ENCODE measurements at places on chromosomes 6 and 20.

GRCh38 chr6:146741609-146742008 lies 142.8 kb downstream of the ADGB start:
- DNase-seq = no peak

DNA sequence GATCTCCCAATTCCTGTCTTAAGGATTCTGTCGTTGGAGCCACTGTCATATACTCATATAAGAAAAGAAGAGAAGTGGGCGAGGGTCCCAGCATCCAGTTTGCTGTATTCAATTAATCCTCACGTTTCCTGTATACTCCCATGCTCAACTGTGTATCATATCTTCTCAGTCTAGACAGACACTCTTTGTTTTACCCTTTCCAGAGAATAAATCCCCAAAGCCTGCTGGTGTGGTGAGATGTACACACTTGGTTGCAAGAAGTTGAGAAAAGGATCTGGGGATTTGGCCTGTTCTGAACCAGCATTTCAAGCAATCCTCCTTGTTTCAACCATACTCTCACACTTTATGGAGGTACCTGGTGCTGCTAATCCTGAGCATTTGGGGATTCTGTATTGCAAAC lies 3.1 kb downstream of the TPMT start:
- DNase-seq = no peak

GRCh38 chr6:169650241-169650958 lies 51.4 kb downstream of the WDR27 start:
- no peak for DNase-seq

DNA sequence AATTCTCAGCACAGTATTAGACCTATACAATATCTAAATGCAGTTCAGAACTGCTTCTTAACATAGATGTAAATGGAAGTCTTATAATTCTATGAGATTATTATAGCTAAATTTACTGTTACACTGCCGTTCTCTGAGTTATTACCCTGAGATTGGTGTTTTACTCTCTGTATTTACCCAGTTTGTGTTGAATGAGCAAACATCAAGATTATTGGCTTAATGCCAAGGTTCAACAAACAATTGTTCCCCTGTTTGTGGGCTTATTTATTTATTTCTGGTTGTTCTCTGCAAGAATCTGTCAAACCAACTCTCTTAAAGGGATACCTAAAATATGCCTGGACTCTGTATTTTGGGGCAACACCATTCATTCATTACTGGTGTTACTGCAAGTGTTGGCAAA lies 5.2 kb upstream of the STMND1 start:
- DNase-seq = no peak

DNA sequence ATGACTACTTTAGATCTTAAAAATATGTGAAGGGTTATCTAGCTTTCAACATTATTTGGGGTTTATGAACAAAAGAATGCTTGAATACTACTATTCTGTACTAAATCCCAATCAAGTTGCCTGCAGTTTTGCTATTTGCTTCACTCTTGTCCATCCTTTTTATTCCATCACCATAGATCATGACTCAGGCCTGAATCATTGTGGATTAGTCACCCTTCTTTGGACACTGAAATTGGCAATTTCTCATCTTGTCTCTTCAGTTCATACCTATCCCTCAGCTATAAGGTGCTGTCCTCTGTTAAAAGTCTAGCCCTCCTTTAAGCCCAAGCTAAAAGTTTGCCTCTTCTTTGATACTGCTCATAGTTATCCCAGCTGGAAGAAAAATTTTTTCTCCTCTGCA lies 199.1 kb downstream of the CENPW start:
- DNase-seq = no peak

DNA sequence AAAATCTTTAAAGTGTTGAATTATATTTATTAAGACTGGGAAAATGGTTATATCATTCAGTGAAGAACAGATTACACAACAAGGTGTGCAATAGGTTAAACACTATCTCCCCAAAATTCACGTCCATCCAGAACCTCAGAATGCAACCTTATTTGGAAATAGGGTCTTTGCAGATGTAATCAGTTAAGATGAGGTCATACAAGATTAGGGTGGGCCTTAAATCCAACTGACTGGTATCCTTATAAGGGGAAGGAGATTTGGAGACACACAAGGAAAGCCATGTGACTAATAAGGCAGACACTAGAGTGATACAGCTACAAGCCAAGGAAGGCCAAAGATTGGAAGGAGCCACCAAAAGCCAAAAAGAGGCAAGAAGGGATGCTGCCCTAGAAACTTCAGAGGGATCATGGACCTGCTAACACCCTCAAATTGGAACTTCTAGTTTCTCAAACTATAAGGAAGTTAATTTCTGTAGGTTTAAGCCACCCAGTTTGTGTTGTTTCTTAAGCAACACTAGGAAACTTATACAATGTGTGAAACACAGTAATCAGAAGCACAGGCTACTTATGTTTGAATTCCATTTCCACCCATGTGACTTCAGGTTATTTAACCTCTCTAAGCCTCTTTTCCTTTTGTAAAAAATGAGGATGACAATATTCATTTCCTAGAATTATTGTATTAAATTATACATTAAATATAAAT lies 16.9 kb downstream of the ILRUN start:
- no peak for DNase-seq

DNA sequence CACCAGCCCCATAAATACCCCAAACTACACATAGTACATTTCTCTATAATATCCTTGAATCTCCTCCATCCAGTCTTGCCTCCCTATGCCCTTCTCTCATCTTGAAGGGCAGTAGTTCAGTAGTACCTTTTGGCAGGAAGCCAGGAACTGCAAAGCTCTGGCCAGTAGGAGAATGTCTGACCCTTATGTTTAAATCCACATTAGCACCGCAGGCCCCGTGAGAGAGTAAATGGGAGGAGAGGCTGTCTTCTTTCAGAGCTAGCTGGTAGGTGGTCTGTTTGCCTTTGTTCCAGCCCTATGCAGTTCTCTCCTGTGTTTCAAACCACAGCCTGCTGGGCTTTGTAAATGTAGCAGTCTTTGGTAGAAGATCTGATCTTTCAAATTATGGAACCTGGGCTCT lies 690.7 kb downstream of the DOK5 start:
- no peak for DNase-seq

DNA sequence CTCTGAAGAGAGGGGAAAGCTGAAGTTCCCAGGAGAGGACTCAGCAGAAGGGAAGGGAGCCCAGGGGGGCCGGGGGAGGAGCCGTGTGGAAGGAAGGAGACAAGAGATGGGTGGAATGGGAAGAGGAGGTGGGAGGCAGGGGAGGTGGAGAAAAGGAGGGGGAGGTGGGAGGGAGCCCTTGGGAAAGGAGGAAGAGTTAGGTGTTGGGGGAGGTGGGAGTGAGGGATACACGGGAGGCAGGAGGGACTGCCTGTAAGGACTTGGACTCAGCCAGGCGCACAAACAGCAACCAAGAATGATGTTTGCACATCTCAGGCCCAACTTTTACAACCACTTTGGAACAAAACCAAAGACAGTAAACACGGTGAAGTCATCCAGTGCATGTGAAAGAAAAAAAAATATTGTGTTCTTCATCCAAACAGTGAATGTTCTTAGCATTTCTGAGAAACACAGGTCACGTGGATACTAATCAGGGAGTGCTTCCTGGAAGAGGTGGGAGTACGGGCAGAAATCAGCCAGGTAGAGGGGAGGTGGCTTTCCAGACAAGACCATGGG lies 17.4 kb upstream of the LSM14B start:
- no peak for DNase-seq

DNA sequence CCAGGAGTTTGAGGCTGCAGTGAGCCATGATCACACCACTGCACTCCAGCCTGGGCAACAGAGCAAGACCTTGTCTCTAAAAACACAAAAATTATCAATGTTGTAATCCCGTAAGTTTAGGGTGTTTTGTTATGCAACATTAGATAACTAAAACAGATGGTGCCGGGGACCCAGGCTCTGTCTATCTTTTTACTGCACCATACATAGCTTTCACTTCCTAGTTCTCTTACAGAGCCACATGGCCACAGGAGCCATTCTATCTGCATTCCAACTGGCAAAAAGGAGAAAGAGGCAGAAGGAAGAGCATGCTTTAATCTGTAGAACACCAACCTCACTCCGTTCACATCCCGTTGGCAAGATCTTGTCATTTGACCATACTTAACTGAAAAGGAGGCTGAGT lies 5.4 kb upstream of the TCF15 start:
- no peak for DNase-seq

DNA sequence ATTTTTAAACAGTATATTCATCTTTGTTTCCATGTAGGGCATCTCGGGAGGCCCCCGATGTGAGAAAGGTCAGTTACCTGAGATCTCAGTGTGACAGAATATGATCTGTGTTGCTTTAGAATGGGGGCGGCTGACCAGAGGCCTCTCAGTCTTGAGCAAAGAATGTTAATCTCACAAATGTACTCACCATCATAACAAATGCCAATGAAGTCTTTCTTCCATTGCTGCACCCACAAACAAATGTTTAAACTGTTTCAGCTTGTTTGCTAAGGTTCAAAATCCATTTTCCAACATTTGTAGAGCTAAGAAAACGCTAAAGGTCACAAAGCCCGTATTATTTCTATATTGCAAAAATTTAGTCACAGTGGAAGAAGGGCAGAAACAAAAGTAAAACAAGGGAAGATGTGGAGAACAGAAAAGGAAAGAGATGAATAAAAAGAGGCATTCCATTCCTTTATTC lies 31.8 kb downstream of the ELOVL2 start:
- no peak for DNase-seq
